ENCODE measurements at places on chromosomes 2 and 18. TPM values are rescaled to one million over a fixed set of nuclear protein-coding genes. Genes with fewer than 3 reads are reported as not detected.

- no peak for DNase-seq
Measured at GRCh38 chr18:58309610-58310239, 265.7 kb downstream of the NEDD4L start.

- no peak for DNase-seq
Measured at GRCh38 chr2:112641701-112642100, 4.0 kb upstream of the SLC20A1 start.

The SAG gene
- total RNA-seq = not detected

The CNDP1 gene
- total RNA-seq = 0.31 TPM

- DNase-seq = no peak
Measured at GRCh38 chr18:45806226-45806625, 19.2 kb upstream of the SIGLEC15 start.

- DNase-seq = no peak
Measured at GRCh38 chr18:44791520-44791919, 110.8 kb downstream of the SETBP1 start.

- DNase-seq = no peak
Measured at GRCh38 chr2:7973801-7974480, 707.9 kb upstream of the ID2 start.

GRCh38 chr18:42426496-42427015, 471.5 kb downstream of the PIK3C3 start:
- no peak for DNase-seq

GRCh38 chr18:33606621-33607020, 28.6 kb downstream of the ASXL3 start:
- no peak for DNase-seq

DNA sequence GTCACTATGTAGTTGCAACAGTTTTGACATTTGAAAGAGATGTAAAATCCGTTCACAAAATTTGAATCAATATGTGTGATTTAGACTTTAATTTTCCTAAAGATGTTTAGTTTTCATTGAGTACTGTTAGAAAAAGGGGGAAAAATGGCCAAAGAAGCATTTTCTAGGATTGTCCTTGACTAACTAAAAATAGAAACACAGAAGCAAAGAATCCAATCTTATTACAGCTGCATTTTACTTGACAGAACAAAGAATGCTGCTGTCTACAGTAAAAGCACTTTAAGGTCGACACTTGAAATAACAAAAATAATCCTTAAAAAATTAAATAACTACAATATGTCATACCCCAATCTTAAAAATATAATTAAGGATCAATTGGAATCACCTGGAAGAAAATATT, 48.9 kb downstream of the FRZB start:
- no peak for DNase-seq

The ATP6V1B1 gene
- 1.3 TPM for total RNA-seq

- no peak for DNase-seq
Measured at GRCh38 chr2:197145471-197146056, 165.0 kb downstream of the ANKRD44 start.

DNA sequence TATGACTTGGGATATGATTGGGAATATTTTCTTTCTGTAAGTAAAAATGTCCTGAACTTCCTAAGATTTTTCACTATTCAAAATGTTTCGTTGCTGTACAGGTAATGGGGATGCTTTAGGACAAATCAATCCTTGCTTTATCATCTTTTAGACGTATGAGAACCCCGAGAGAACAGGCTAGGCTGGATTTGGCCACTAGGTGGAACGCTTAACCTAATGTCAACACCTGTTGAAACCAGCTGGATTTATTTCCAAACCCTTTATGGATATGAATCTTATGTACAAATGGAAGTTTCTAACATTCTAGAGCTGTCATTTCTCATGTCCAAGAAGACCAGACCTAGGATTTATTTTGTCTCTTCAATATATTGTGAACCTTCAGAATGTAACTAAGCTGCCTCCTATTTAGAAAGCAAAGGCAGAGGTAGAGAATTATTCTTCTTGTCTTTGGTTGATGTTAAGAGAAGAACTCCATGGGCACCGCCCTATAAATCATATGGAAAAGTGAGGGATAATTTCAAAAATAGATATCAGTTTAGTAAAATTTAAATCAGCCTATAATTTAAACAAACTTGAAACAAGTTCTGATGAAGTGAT, 96.7 kb downstream of the PMAIP1 start:
- no peak for DNase-seq

GRCh38 chr2:191641609-191642008, 36.3 kb upstream of the NABP1 start:
- DNase-seq = no peak

DNA sequence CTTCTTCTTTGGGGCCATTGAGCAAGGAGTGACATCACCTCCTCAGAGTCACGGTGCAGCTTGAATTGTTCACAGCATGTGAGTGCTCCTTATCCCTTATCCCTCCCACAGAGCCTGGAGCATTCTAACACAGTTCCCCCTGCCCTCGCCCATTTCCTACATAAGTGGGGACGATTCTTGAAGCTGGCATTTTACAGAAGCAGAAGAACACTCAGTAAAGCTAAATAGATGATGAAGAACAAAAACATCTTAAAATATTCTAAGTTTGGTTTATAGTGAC, 135.8 kb upstream of the APCDD1 start:
- no peak for DNase-seq

The PTH2R gene
- 0.45 TPM for total RNA-seq

DNA sequence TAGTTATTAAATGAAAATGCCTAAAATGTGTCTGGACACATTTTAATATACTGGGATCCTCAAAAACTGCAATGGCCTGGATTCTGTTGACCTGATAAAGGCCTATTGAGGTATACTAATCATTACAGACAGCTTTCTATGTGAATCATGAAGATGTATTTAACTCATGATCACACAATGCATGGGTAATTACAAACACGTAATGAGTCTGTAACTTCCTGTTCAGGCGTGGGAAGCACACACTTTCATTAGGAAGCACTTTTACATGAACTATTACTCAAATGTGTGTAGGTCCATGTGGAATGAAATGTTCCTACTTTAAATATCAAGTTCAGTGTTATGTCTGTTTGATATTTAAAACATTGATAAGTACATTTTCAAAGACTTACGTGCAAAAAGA, 108.7 kb downstream of the NCKAP5 start:
- no peak for DNase-seq

The SLC38A11 gene
- total RNA-seq = 1.2 TPM

All from sciatic nerve (tissue), 2 donors.